Fibroblast of lung (primary cell): ENCODE measurements at places on chromosomes 13 and 19.
A peak's percentile ranks its signal among the peaks of the same experiment; 100 is the strongest.

DNA sequence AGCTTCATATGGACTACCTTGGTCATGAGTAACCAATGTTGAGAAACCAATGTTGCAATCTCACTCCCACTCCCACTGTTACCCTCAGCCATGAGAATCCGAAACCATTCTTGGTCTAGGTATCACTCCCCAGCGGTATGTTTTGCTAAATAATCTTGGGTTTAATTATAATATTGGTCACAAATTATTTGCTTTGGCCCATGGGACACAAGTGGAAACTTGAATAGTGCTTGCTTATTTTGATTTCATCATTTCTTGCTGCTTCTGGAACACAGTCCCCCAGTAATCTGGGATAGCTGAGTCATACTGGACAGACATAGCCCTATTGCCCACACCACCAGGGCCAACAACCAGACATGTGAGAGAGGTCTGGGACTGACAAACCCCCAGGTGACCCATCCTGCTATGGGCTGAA is 171.6 kb upstream of the IPO5 start:
- peak; percentile 1 for DNase-seq

DNA sequence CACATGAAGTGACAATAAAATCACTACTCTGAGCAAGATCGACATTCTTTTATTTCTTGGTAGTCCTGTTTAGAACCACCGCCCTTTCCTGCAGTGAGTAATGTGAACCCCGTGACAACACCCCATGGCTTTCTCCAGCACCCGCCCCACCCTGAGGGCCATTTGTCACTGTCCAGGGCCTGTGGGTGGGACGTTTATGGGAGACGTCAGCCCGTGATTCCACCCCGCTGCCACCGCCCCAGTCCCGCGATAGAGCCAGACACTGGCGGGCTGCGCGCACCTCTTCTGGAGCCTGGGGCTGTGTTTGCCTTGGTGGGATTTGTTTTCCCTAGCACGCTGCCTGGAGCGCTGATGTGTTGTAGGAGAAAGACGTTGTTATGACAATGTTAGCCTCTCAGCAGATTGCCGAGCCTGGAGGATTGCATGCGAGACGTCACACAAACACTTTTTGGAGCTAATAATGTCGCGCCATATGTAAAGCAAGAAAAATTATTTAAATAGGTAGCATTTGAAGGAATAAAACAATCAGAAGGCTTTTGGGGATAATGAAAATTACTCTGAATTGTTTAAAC is 263.7 kb downstream of the TEX29 start:
- DNase-seq, result no peak

DNA sequence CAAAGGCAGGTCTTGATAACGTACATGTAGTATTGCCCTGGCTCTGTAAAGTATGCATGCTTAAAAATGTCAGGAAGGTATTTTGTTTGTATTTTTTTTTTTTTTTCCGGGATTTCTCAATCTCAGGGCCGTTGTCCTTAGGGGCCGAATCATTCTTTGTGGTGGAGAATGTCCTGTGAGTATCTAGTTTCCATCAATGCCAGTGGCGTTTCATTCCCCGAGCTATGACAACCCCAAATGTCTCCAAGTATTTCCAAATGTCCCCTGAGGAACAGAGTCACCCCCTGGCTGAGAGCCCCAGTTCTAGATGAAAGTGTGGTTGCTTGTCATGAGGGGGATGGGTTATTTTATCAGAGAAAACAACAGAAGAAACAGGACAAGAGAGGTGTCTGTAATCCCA is 68.7 kb downstream of the ACSBG2 start:
- no peak for DNase-seq

GRCh38 chr13:105928048-105928447 is 607.4 kb downstream of the EFNB2 start:
- DNase-seq, result peak; percentile 21

GRCh38 chr13:84433024-84433423 is 550.8 kb upstream of the SLITRK1 start:
- peak; percentile 4 for DNase-seq

DNA sequence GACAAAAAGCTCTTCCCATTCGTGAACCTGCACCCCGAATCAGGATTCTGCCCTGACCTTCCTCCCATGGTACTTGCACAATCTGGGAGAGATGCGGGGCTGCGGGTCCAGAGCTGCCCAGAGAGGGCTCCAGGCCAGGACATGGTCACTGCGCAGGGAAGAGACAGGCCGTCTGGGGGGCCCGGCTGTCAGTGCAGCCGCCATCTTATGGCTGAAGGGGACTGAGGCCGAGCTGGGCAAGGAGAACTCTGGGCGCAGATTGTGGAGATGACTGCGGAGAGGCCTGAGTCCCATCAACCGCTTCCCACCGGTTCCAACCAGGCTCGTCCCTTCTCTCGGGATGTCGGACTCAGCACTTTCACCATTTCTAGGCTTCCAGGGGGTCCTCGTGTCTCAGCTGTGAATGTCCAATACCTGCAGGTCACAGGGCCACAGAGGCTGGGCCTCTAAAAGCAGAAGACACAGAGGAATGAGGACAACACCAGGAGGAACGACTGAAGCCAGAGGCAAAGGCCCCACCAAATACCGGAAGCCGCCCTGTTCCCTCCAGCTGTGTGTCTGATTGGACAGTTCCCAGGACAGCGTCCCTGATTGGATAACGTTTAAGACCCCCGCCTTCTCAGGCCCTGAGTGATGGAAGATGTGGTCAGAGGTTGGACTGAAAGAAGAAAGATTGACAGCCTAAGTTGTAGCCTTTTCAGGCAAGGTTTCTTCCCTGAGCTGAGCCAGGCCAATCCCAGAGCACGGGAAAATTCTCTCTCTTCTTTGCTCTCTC is 117.1 kb upstream of the ZNF91 start:
- DNase-seq, result no peak

- DNase-seq, result peak; percentile 29
Observed at GRCh38 chr19:19613506-19613905, 5.0 kb downstream of the PBX4 start.

GRCh38 chr19:18781885-18782527 is 9.1 kb downstream of the COMP start:
- no peak for DNase-seq

DNA sequence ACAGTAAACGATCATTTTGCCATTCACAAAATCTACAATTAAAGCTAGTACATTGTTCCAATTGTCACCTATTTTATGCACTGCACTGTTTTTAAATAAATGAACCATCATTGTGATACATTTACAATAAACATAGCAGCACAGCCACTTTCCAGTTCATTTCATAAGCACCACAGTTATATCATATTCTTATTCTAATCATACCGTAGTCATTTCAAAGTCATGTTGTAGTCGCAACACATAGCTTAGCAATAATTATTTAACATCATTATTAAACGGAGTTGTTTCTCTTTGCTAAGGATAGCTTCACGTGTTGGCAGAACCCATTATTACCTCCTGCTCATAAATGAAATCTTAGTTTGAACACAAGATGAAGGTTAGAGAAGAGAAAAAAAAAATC is 2.2 kb upstream of the PCDH9 start:
- DNase-seq, result no peak

DNA sequence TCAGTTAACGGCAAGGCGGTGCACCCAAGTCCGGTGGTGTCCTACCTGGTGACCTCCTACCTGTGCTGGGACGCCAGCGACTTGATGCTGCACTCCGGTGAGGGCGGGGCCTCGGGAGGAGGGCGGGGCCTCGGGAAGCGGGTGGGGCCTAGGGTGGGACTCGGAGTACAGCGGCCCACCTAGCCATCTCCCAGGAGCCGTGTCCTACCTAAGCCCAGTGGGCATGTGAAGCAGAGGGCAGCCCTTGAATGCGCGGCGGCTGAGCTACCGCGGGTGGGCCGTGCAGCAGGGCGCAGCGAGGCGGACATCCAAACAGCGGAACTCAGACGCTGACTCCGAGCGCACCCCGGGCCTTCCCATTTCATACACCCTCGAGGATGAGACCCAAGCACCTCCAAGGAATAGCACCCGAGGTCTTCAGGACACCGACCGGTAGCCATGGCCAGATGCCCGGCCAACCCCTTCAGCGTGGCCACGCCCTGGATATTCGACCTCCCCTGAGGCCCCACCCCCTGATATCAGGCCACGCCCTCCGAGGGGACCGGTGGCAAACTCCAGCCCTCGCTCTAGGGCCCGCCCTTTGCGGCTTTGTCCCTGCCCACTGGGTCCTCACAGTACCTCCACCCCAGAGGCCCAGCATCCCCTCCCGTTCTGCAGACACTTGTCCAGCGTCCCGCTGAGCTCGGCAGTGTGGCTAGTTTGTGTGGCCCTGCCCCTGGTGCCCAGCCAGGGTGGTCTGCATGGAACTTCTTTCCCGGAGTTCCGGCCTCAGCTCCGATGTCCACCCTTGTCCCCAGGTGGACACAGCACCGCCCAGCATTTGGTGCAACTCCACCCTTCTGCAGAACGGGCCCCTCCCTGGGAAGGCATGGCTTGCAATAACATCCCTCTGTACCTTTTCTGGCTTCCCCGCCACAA is 5.4 kb downstream of the KLK1 start:
- DNase-seq, result no peak
